ENCODE measurements at places on chromosomes 6 and 20.

DNA sequence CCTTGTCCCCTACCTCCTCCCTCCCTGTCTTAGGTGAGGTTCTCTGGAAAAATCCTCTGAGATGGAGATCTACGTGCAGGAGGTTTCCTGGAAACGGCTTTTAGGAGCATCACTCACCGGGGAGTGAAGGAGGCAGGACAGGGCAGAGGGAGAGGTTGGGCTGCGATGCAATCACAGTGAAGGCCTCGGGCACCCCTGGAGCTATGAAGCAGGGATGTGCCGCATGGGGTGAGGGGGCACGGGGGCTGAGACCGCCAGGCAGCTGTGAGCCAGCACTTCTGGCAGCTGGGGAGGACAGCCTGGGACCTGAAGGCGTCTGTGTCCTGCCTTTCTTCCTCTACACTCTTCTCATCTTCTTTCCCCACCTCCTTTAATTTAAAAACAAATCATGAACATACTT, 12.9 kb upstream of the GLP1R start:
- no peak for DNase-seq

GRCh38 chr20:32231847-32232246, 24.2 kb downstream of the POFUT1 start:
- no peak for DNase-seq

DNA sequence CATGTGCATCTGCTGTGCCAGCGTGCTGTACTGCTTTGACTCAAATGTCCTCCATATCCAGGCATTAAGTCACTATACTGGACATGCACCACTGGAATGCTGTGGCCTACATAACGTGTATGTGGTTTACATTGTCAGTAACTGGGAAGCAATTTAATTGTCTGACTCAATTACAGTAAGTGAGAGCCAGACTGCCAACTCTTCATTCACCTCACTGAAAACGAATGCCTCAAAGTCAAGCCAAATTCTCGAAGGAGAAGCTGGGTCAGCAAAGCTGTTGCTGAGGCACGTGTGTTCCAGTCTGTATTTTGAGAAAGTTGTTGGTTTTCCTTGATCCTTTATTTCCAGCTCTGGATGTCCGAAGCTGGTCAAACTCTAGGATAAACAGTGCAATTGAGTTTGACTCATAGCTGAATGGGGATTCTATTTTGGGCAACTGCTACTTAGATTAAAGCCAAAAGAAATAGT, 534.3 kb downstream of the COL12A1 start:
- DNase-seq, result no peak

DNA sequence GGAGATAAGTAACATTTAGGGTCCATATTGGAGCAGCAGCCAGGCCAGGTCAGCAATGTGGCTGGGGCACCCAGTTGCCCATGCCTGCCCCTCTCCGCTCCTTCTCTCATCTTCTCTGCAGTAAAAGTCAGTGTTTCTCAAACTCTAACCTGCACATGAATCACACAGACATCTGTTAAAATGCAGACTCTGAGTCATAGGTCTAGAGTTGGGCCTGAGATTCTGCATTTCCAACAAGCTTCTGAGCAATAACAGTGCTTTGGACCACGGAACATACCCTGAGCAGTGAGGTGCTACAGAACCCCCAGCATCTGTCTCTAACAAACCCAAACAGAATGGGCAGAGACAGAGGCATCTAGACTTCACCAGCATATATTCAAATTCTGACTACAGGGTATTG, 10.1 kb downstream of the PHF10 start:
- DNase-seq, result no peak

DNA sequence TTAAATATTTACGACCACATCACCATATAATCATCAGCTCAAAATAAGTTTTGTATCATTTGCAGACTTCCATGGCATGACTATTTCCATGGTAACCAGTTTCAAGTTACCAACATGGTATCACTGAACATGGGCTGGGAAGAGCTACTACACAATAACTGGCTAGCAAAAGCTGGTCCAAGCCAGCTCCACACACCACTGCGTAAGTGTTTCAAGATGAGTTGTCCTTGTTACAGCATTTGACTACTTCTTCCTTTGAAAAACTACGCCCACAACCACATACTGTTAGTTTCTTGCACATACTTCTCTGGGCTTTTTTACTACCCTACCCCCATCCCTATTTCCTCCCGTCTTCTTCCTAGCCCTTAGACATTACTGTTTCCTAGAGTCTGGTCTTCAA, 8.5 kb downstream of the CD164 start:
- no peak for DNase-seq
